Activated CD8-positive, alpha-beta memory T cell treated with anti-CD3 and anti-CD28 coated beads for 1 hour (primary cell): ENCODE measurements at places on chromosomes 7 and 10.
A peak's percentile ranks its signal among the peaks of the same experiment; 100 is the strongest.

GRCh38 chr10:101006593-101007098 is 7.0 kb downstream of the LZTS2 start:
- DNase-seq: no peak

- no peak for DNase-seq
Observed at GRCh38 chr7:7330997-7331396, 148.7 kb downstream of the C1GALT1 start.

- DNase-seq: no peak
Observed at GRCh38 chr7:24879291-24879690, 100.7 kb downstream of the OSBPL3 start.

- DNase-seq: no peak
Observed at GRCh38 chr10:129946859-129947258, 17.2 kb downstream of the EBF3 start.

- no peak for DNase-seq
Observed at GRCh38 chr7:7969306-7970236, 975 bp downstream of the GLCCI1 start.

GRCh38 chr7:107180378-107180777 is 11.6 kb downstream of the HBP1 start:
- DNase-seq: peak; percentile 43

GRCh38 chr10:31129271-31129670 is 97.6 kb upstream of the ZNF438 start:
- no peak for DNase-seq
